Panc1 (cell line): ENCODE measurements at places on chromosomes 5 and 9. TPM values are rescaled to one million over a fixed set of nuclear protein-coding genes. Genes with fewer than 3 reads are reported as not detected.
A peak's percentile ranks its signal among the peaks of the same experiment; 100 is the strongest.

The MORN5 gene
- total RNA-seq = not detected

The ARL15 gene
- 16.5 TPM for total RNA-seq

The UTP15 gene
- 38.8 TPM for total RNA-seq

The PKD2L2 gene
- total RNA-seq = not detected

The SV2C gene
- not detected for total RNA-seq

The LHX2 gene
- 0.36 TPM for total RNA-seq

The SPINK13 gene
- not detected for total RNA-seq

The TTC23L gene
- not detected for total RNA-seq

The KCNV2 gene
- not detected for total RNA-seq

The PPP2R2B gene
- 8.8 TPM for total RNA-seq

The SIL1 gene
- 35.4 TPM for total RNA-seq

The SHLD3 gene
- 3.3 TPM for total RNA-seq

The NCS1 gene
- 31.6 TPM for total RNA-seq

The NEURL1B gene
- total RNA-seq = 5.3 TPM

The TSSK1B gene
- not detected for total RNA-seq

DNA sequence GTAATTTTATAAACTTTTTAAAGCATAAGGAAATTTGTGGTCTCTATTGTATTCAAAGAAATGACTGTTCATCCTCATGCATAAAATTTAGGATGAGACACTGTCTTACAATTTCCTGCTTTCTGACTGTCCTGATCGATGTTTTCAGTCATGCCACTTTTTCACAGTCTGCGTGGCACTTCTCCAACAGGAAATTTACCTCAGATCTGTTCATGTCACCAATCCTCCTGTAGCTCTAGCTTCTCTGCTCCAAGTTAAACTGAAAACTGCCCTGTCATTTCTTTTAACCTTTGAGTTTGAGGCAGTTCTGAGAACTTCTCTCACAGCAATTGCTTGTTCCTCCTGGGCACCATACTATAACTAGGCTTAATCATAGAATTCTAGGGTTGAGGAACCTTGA lies 455.1 kb downstream of the EFNA5 start:
- peak; percentile 4 for DNase-seq

GRCh38 chr9:37029304-37029775 lies 4.7 kb downstream of the PAX5 start:
- no peak for DNase-seq

- no peak for DNase-seq
Measured at GRCh38 chr5:14216372-14216771, 73.2 kb downstream of the TRIO start.

DNA sequence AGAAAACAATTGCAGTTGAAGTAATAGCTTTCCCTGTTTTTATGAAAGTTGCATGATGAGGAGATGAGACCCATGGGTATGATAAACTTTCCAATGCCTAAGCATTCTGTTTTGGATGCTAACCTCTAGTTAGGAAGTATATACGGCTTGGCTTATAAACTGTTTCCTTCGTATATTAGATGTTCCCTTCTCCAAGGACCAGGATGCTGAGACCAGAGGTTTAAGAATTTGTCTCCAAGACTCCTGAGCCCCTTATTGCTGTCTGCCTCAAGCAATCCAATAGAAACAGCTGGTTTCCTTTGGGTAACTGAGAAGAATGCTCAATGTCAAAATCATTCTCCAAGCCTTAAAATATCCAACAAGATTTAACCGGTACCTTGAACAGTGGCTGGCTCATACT lies 12.2 kb upstream of the TNC start:
- no peak for DNase-seq

- DNase-seq = no peak
Measured at GRCh38 chr5:11700391-11700790, 203.9 kb downstream of the CTNND2 start.

DNA sequence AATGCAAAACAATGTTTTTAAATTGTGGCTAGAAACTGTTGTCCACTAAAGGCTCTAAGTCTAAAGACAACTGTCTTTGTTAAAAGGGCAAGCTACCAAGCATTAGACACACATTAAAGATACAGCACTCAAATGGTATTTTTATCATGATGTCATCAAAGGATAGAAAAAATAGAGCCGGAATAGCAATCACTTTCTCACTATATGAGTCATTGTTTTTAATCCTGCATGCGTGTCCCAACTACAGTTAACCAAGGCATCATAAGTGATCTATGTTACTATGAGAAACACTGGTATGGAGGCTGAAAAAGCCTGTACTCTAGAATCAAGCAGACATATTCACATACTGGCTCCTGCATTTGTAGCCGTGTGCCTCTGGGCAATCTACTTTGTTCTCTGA lies 1.9 kb upstream of the PJA2 start:
- no peak for DNase-seq

DNA sequence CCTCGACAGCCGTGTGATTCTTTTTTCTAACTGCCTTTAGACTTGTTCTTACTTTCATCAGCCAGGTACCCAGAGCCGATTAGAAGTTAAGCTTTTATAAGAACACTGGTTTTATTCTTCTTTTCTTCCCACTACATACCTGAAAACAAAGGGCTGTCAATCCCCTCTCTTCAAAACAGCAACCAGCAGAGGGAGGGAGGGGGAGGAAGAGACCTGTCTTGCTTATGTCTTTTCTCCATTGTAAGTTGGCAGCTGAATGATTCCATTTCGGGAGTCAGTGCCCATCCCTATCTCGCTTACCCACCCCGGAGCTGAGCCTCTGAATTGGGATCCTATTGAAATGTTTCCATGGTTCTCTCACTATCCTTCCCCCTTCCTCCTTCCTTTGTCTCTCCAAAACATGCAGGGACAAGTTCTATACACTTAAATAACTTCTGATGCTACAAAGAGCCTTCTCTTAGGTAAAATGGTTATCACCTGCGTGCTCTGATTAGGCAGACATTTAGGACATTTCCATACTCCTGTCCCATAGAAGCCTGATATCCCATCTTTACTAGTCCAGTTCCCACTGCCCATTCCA lies 83.9 kb upstream of the WWC1 start:
- DNase-seq = no peak

DNA sequence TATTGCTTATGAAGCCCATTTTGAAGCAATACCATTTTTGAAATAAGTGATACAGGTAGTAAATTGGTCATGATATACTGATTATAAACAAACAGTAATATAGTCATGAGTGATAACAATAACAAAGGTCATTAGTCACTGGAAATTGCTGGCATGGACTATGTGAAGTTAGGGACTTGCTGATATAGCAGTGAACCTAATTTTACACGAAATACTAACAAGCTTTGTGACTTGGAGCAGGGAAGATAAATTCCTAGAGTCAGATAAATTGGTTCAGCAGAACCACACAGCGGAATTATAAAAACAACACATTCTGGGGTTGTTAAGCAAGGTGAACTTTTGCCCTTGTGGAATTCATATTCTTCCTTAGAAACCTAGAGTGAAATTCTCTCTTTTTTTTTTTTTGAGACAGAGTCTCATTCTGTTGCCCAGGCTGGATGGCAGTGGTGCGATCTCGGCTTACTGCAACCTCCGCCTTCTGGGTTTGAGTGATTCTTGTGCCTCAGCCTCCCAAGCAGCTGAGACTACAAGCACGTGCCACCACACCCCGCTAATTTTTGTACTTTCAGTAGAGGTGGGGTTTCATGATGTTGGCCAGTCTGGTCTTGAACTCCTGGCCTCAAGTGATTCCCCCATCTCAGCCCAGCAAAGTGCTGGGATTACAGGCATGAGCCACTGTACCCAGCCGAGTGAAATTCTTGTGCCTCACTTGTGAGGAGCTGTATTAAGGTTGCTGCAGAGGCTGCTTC lies 6.0 kb downstream of the UGCG start:
- DNase-seq = no peak

GRCh38 chr9:127022913-127023660 lies 99.3 kb downstream of the ANGPTL2 start:
- no peak for DNase-seq

GRCh38 chr5:103174147-103174546 lies 54.0 kb downstream of the PPIP5K2 start:
- DNase-seq = no peak

DNA sequence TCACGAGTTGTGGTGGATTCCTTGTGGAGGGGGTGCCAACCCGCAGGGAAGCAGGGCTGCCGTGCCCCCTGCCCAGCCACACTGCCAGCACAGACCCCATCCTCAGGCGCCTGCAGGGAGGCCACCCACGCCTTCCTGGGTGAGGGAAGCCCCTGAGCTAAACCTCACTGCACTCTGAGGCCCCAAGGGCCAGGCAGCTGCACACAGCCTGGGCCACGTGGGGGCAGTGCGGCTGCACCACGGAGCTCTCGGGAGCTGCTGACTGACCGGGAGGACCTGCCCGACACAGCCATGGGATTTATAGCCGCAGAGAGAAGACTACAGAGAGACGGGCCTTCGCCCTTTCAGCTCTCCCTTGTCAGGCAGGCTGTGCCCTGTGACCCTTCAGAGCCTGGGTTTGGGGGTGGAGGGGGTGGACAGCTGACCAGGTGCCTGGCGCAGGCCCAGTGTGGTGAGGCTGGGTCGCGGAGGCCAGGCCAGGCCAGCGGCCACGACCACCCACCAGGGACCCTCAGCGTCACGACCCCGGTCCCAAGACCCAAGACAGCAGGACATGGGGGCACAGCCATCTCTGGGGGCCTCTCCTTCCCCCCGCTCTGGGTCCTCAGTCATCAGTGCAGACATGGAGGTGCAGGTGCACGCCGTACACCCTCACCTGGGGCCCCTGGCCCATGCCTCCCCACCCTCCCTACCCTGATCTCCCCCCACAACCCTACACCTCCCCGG lies 4.3 kb upstream of the AHRR start:
- peak; percentile 42 for DNase-seq

- DNase-seq = no peak
Measured at GRCh38 chr9:134289241-134289875, 36.9 kb upstream of the RXRA start.

- DNase-seq = no peak
Measured at GRCh38 chr9:91589101-91589553, 165.5 kb upstream of the NFIL3 start.

DNA sequence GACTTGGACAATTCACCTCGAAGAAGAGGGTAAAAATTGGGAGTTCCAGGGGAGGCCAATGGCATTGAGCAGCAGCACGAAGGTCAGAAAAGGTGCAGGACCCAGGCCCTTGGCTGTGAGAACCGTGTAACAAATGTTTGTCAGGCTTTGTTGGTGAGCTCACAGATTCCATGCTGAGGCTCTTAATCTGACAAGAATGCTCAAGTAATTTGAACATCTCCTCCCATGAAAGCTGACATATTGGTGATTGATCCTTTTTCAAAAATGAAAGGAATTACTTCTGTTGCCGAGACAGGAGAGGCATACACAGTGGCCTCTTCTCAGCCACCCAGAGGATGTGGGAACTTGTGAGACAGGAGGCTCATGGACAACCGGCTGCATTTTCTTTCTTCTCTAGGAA lies 11.6 kb downstream of the RAI14 start:
- no peak for DNase-seq

DNA sequence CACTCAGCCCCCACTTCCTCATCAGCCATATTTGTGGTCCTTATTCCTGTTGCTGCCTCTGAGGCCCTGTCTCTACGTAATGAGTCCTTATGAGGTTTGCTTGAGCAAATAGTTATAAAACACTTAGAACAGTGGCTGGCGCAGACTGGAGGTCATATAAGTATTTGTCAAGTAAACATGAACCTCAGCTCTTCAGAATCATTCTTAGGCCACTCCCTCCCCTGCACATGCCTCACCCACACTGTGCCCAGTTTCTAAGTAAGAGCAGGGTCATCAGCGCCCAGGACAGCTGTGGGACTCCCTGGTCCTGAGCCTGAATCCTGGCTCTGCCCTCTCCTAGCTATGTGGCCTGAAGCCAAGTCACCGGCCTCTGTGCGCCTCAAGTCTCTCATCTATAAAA lies 4.0 kb downstream of the ST6GALNAC4 start:
- no peak for DNase-seq

- no peak for DNase-seq
Measured at GRCh38 chr5:1795931-1796330, 3.7 kb downstream of the MRPL36 start.

GRCh38 chr5:103211576-103212561 lies 46.7 kb upstream of the MACIR start:
- no peak for DNase-seq

DNA sequence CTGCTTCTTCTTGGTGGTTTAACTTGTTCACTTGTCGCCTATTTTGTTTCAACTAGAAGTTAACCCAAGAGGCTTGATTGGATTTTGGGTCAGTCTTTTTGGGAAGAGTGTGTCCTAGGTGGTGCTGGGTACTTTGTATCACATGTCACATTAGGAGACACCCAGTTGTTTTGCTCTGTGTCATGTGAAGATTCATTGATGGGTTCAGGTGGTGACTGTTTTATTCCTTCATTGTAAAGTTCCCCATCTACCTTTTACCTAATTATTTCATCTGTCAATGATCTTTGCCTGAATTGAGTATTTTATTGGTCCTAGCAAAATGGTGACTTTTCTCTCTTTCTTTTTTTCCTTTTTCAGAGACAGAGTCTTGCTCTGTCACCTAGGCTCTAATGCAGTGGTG lies 69.2 kb downstream of the RALGPS1 start:
- no peak for DNase-seq

GRCh38 chr5:159548517-159548916 lies 218.2 kb upstream of the IL12B start:
- no peak for DNase-seq
